ENCODE measurements at places on chromosomes 2 and 18.

DNA sequence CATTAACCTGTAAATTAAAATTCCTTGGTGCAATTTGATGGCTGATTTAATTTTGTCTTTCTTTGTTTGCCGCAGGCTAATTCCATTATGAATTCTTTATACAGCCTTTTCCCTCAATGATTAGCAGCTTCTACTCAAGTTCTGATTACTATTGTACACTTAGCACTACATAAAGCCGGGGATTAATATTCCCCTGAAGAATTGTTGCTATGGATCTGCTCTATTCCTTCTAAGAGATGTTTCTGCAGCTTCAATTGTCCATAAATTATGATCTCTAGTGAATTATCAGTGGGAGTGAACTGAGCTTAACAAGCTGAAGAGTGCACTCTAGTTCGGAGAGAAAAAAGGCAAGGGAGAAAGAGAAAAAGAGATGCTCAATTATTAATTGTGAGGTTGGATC lies 433.7 kb upstream of the SPRED2 start:
- no peak for DNase-seq

DNA sequence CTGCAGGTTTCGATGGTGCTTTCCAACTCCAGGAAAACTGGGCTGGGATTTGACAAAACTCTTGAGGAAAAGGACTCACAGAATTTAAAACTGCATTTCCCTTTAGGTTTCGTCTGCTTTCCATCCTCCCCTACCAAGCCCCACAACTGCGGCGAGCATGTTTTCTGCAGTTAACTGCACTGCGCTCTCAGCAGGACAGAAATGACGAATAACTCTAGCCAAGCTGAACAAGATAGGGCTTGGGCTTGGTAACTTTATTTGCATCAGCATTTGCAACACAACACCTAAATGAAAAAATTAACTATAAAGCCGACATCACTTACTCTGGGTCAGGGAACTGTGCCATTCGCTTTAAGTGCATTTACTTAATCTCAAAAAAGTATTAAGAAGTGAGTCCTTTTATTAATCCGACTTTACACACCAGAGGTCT lies 669 bp upstream of the PIKFYVE start:
- DNase-seq, result peak; percentile 37

DNA sequence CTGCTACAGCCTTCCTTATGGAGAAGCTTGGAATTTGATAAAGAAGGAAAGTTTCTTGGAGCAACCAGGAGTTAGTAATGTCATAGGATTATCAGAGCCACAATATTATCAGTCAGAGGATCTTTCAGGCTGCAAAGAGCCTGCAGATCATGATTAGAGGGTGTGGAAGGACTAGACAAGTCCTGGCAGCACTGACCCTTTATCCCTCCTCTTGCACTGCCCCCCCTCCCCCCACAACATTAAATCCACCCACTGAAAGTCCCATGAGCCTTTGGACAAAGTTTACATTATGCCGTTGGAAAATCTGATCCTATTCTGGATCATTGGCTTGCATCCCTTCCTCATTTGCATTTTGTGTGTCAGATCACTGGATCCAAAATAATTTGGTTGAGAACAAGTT lies 18.7 kb upstream of the IMPA2 start:
- no peak for DNase-seq

GRCh38 chr2:8437228-8437948 lies 244.5 kb upstream of the ID2 start:
- DNase-seq, result no peak

GRCh38 chr2:124888431-124888830 lies 863.3 kb downstream of the CNTNAP5 start:
- DNase-seq, result no peak

DNA sequence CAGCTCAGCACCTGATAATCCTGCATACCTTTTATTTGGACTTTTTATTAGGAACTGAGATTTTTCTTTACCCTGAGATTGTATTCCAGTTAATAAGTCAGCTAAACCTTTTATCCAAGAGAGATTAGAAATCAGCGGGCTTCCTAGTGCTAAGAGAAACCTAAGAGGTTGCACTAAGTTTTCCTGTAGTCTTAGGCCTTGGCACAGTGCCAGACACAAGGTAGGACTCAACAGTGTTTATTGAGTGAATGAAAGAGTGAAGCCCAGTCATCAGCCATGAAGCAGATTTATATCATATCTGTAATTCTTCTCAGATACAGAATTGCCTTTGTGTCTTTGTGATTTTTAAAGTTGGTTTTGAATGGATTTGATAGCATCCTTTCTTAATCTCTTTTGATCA lies 13.6 kb downstream of the OTX1 start:
- DNase-seq, result no peak

DNA sequence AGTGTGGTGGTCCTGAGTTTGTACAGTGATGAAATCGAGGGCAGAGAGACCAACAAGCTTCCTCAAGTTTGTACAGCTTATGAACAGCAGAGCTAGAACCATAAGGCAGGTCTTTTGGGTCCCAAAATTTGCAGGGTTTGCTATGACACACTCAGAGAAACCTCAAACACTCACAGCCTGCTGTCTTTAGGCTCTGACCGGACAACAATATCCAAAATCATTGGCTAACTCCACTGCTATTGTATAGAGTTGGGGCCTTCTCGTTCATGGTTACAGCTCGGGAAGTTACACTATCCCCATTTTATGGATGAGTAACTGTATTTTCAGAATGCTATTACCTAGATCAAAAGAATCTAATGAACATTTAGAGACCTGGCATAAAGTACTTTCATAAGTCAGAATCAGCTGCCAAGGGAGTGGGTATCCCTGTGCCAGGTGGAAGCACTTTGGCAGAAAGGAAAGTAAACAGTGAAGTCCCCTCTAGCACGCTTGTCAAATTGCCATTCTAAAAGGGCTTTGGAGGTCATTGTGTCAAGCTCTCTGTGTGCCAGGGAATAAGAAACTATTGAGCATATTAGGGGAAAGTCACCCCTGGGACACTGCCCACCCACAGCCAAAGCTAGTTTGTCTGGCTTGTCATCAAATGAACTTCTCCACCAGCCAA lies 331.8 kb downstream of the ALK start:
- no peak for DNase-seq

DNA sequence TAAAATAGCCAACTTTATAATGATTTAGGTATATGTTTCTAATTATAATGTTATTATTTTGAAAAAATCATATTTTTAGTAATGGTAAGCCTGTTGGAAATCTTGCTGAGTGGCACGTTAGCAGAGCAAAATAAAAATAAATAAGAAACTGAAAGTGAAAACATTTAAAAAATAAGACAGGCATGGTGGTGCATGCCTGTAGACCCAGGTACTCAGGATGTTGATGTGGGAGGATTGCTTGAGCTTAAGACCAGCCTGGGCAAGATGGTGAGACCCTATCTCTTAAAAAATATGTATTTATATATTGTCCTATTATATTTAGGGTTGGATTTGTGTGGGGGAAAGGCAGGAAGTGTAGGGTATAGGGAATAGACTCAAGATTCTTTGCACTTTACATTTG lies 15.8 kb upstream of the ANKRD12 start:
- no peak for DNase-seq

DNA sequence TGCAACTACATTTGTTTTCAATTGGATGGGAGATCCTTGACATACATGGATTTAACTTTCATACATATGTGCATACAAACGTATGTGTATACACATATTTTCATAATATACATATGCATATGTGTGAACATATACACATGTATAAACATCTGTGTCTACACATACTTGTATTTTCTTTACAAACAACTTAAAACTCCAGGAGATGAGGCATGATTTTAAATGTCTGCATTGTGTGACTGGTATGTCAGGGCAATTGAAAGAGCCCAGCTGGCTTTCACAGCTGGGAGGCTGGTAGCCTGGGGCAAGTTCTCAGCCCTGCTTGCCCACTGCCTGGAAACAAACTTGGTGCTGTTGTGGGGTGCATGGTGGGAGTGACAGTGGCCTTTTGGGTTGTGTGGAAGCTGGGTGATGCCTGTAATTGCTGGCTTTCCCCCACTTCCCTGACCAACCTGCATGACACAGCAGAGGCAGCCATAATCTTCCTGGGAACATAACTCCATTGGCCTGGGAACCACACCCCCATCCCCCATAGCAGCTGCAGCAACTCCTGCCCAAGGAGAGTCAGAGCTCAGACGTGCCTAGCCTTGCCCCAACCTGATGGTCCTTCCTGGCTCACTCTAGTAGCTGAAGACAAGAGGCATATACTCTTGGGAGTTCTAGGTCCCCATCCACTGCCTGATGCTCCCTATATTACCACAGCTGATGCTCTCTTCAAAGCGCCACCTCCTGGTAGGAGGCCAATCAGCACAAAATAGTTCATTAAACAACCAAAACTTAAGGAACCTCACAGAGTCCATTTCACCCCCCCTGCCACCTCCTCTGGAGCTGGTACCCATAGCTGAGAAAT lies 158.3 kb downstream of the CERS6 start:
- DNase-seq, result no peak

DNA sequence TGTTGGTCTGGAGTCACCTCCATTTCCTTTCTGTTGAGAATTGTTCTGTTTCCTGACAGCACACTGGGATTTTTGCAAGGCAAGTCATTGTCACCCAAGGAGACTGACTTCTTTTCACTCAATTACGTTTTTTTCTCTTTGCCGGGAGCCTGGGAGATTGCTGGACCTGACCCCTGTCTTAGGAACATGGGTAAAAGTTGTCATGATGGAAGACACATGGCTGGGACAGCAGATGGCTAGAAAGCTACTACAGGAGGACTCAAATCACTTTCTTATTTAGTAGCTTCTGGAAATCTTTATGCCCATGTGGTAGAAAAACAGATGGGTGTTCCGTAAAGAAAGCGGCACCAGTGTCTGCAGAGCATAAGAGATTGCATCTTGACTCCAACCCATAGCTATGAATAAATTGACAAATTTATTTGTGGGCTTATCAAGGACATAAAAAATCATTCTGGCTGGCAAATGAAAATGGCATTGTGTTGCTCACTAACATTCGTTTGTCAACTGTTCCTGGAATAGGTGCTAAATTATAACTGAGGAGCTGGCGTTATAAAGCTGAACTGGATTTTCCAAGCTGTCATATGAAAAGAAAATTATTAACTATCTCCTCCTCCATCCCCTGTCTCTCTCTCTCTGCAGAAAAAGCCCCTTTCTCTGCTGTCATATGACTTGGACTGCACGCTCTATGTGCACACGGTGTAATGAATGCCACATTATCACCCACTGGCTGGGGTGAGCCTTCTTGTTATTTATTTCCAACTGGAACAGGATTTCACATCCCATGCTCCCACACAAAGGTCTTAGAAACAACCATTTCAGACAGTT lies 159.8 kb downstream of the SH3RF3 start:
- DNase-seq, result no peak

GRCh38 chr18:67080601-67081000 lies 435.9 kb downstream of the DSEL start:
- no peak for DNase-seq

DNA sequence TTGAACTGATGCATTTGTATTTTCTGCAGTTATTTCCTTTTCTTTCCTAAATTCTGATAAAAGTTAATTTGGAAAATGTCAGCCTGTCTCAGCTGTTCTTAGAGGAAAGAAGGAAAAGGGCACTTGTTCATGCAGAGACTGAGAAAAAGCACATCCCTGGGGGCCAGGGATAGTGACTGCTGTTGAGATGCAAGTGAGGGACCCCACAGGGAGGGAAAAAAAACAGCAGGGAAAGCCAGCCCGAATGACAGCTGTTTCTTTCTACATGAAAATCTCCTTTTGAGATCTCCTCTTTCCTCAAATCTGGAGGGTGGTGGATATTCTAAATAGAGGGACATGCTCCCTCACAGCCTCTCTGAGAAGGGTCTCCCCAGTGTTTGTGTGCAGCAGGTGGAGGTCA lies 14.0 kb upstream of the MTA3 start:
- DNase-seq, result no peak

DNA sequence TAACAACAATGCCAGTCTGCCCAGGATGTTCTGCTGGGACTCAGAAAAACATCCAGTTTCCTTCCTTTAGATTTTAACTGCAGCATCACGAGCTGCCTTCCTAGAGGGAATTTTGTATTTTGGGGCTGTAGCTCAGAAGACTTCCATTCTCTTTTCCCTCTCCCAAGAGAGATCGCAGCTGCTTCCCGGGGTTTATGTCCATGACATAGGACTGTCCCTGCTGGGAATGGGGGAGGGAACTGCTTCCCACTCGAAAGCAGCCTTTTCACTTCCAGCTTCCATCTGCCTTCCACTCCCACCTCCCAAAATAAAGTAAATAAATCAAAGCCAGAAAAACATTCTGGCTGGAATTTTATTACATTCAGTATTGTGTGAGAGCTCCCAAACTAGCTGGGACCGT lies 52.4 kb downstream of the LIMS1 start:
- DNase-seq, result no peak

DNA sequence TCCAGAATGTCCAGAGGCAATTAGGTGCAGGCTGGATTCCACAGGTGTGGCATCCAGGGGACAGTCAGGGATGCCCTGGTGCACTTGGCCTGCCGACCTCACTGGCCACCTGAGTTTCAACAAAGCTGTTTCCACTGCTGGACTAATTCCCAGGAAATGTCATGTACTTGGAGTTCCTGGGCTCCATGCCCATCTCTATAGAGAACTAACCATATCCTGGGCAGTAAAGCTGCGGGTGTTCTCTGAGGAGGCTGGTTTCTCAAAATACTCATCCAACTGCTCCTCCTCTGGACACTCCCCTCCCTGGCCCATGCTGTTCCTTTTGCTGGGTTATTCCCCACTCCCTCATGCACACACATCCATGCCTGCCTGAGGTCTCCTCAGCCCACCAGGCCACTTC lies 161.9 kb upstream of the SKOR2 start:
- no peak for DNase-seq

DNA sequence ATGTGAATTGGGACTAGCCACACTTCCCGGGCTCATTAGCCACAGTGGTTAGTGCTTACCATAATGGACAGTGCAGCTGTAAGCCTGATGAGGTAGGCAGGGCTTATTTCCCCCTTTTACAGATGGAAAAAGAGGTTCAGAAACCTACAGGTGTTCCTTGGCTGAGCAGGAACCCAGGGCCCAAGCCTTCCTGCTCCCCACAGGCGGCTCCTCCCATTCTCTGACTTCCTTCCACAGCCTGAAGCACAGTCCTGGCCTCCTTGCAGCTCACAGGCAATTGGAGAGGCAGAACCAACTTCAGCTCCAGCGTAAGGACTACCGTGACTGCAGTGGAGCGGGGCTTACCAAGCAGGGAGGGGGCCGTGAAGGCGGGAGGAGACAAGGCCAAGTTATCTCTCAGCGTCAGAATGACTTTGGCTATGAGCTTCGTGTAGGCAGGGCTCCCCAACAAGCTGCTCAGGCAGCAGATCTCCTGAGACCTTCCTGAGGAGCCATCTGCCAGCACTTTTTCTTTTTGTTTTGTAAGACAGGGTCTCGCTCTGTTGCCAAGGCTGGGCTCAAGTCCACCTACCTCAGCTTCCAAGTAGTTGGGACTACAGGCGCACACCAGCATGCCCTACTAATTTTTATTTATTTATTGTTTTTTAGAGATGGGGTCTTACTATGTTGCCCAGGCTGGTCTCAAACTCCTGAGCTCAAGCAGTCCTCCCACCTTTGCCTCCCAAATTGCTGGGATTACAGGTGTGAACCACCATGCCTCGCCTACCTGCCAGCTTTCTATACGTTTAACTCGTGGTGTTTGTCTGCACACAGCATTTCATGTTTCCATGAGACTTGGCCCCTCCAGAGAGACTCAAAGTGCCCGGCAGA lies 34.2 kb upstream of the NT5DC4 start:
- DNase-seq, result no peak

DNA sequence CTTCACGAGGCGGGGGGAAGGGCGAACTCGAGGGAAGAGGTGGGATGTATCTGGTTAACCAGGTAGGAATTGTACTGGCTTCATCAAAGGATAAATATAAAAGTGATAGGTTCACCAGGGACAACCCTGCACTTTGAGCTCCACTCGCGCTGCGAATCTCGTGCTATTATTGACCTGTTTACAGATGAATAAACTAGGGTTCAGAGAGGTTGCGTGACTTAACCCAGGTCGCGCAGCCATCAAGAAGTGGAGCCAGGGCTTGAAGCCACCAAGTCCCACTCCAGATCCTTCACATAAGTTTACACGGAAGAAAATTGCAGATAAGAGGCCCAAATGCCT lies 1.4 kb upstream of the CYP1B1 start:
- no peak for DNase-seq

Measured in T-cell (primary cell).